ENCODE measurements at places on chromosomes 4 and X. TPM values are rescaled to one million over a fixed set of nuclear protein-coding genes. Genes with fewer than 3 reads are reported as not detected.

The CCDC120 gene
- 1.2 TPM for total RNA-seq

The TMEM31 gene
- not detected for total RNA-seq

The TRAPPC11 gene
- total RNA-seq = 51.5 TPM

The HMX1 gene
- total RNA-seq = not detected

The VCX3B gene
- not detected for total RNA-seq

- DNase-seq = no peak
Observed at GRCh38 chrX:45191383-45191782, 9.3 kb downstream of the DIPK2B start.

GRCh38 chr4:88628746-88629145 lies 36.5 kb downstream of the HERC3 start:
- DNase-seq = no peak

GRCh38 chr4:183960046-183960420 lies 54.9 kb downstream of the STOX2 start:
- peak; percentile 49 for DNase-seq

GRCh38 chr4:186216465-186217024 lies 10.8 kb upstream of the KLKB1 start:
- DNase-seq = peak; percentile 16
